NCI-H1694 treated with DMSO at 0.1 percent for 48 hours (cell line): ENCODE measurements at places on chromosomes 1 and 21.
A peak's percentile ranks its signal among the peaks of the same experiment; 100 is the strongest.

DNA sequence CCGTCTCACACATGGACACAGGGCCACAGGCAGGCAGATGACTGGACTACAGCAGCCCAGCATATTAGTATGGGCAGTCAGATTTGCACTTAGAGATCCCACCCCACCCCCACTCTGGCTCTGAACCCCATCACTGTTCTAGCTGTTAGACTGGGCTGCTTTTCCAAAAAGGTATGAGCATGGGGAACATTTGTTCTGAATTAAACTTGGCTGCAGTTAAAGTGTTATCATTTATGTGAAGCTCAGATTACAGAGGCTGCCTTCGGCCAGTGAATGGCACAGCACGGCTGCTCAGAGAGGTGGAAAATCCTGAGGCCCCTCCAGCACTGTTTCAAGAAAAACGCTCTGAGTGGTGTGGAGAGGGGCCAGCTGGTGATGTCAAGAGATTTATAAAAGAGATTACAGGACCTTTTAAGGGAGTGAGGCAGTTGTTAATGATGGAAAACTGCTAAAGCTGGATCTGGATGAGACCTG lies 6.9 kb upstream of the NOS1AP start:
- DNase-seq = peak; percentile 23

DNA sequence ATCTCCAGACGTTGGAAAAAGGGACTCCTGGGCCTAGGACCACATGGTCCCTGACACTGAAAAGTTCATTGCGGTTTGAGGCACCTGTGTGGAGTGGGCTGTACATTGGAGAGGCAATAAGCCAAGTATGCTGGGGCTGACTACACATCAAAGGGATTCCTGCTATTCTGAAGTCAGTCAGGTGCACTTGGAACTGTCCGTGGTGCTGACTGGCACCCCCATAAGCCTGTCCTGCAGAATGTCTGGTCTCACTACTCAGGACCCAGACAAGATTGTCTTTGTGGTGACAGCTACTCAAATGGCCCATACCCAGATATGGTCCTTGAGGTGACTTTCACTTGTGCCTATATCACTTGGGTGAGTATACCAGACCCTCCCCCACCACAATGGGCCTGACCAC lies 150.6 kb downstream of the RWDD3 start:
- DNase-seq = no peak

GRCh38 chr1:104125266-104125665 lies 375.6 kb downstream of the AMY1C start:
- no peak for DNase-seq

DNA sequence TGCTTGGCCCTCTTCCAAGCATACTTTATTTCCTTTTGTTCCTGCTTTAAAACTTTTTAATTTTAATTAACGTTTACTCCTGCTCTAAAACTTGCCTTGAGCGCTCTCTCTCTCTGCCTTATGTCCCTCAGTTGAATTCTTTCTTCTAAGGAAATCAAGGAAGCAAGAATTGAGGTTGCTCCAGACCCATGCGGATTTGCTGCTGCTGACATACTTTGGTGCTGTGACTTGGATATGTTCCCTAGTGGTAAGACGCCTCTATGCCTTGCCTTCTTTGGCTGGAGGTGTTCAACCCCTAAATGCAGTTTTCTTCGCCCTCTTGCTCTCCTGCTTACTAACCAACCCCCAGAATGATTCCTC lies 148.1 kb downstream of the ADSS2 start:
- DNase-seq = no peak

GRCh38 chr1:93350322-93350721 lies 4.6 kb downstream of the DR1 start:
- no peak for DNase-seq

DNA sequence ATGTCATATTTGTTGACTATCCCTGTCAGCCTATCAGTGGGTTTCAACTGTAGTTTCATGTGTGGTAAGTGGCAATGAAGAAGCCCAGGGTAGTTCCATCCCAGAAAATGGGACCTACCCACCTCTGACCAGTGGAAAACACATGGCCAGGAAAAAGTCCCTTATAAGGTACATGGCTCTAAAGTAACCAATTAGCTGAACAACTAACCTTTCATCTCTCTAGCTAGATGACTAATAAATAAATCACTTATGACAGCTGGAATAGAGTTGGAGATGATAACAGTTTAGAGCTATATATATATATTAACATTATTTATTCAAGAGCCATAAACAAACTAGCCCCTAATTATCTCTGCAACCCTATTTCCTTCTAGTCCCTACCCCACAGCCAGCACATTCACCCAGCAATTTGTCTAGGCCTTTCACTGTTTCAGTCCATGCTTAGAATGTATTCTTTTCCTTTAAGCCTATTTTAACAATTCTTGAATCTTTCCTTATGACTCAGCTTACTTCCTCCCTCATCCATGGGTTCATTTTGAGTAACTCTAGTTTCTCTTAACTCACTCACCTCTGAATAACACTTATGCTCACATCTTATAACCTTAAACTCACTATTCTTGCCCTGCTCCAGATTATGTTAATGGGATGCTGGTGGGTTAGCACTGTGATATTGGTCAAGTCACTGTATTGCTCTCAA lies 83.7 kb downstream of the TNFSF18 start:
- no peak for DNase-seq

- no peak for DNase-seq
Observed at GRCh38 chr1:3080053-3080955, 11.3 kb downstream of the PRDM16 start.

DNA sequence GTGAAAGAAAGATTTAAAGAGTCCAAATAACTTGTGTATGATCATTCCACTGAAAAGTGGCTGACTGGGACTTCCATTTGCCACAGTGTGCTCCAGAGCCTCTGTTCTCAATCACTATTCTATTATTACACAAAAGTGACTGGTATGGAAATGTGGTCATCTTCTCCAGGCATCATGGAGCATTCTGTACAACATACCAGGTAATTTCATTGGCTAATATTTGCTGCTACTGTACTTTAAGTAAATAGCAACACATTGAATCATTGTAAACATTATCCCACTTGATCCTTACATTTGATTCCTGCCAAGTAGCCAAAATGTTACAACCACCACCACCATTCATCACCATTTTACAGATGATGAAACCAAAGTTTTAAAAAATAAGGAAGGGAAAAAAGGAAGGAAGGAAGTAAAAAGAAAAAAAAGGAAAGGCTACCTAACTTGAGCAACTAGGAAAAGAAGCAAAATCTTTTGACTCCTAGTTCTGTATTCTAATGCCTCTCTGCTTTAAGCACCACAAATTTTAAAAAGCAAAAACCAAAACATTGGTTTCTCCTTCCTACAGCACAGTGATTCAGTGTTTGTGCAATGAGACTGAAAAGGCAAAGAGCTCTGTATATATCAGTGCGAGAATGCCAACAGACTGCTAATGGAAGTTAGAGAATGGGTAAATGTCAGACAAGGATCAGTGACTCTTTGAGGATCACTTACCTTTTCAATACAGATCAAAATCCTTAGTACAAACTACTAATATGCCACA lies 361.4 kb upstream of the PTBP2 start:
- DNase-seq = no peak

DNA sequence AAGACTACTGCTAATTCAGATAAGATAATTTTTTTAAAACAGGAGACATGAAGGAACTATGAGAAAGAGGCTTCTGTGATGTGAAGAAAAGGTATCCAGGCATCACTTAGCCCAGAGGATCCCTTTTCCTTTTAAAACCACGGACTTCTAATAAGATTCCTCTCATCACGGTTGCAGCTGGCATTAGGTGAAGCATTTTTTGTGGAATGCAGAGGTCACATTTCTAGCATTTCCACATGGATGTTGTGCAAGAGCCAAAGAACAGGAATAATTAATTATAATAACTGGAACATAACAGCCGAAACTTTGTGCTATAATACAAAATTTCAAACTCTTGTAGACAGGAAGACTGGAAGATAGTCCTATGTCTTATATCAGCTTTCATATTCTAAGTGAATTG lies 27.6 kb downstream of the CYP2J2 start:
- no peak for DNase-seq

DNA sequence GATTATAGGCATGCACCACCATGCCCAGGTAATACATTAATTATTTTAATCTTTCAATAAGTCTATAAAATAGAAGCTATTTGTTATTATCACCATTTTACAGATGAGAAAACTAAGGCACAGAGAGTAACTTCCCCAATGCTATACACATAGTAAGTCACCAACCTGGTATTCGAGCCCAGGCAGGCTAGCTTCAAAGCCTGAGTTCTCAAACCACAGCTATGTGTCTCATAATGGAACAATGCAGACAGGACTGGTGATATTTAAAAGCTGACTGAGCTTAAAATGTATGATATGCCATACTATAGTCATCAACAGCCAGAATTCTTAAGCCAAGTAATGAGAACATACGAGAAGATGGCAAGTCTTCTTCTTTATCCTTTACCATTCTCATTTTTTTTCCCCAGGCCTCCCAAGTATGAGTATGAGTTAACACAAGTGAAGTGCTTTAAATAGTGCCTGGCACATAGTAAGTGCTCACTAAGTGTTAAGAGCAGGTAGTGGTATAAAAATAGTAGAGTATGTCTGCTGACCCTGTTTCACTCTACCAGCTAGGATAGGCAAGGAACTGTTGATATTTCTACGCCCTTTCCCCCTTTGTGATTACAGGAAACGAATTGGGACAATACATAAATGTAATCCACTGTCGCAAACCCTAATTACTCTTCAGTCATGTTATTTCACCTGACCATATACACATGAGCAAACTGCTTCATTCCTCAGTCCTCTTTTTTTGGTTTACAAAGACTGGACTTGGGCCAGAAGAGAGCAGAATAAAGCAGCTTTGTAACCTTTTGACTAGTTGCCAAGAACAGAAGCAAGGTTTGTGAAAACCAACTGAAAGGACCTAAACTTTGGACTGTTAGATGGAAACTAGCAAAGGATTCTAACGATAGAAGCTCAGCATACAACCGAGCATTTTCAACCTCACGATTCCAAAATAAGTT lies 9.5 kb downstream of the EYA3 start:
- DNase-seq = no peak

DNA sequence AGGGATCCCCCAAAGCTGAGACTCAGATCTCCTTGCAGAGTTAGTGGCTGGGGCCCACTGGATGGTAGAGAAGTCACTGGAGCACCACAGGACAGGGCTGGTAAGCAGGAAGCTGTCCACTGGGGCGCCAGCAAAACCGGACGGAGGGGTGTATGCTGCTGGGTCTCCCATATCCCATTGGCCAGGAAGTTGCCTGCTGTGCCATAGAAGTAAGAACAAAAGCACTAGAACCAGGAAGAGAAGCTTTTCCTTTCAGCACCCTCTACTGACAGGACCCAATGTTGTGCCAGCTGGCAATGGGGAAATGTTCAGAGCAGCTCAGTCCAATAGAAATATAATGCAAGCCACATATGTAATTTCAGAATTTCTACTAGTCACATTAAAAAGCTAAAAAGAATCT lies 146.6 kb downstream of the SPATA46 start:
- DNase-seq = peak; percentile 23

GRCh38 chr1:94806441-94806871 lies 13.7 kb upstream of the SLC44A3 start:
- DNase-seq = peak; percentile 98

GRCh38 chr1:116949213-116949985 lies 39.7 kb downstream of the PTGFRN start:
- no peak for DNase-seq

- DNase-seq = peak; percentile 16
Observed at GRCh38 chr1:203424861-203425662, 50.5 kb upstream of the PRELP start.

GRCh38 chr1:29240400-29240837 lies 4.1 kb downstream of the PTPRU start:
- DNase-seq = peak; percentile 42

- DNase-seq = no peak
Observed at GRCh38 chr21:42234041-42234440, 15.1 kb downstream of the ABCG1 start.

- DNase-seq = no peak
Observed at GRCh38 chr21:31731056-31731856, 662 bp downstream of the SCAF4 start.

DNA sequence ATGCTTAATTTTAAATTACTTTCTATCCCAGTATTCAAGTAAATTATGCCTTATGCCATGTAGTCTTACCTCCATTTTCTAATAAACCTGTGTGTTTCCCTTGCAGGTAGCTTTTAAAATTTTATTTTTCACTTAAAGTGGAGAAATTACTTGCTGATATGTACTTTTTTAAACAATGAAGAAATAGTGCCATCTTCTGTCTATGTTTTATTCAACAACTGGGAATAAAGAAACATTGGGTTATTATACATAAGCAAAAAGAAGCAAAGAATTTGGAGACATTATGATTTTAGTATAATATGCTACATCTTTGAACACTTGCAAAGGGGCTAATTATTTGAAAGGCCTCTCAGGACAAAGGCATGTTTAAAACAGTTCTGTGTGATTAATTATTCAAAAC lies 1912.9 kb downstream of the MRPL39 start:
- peak; percentile 25 for DNase-seq

DNA sequence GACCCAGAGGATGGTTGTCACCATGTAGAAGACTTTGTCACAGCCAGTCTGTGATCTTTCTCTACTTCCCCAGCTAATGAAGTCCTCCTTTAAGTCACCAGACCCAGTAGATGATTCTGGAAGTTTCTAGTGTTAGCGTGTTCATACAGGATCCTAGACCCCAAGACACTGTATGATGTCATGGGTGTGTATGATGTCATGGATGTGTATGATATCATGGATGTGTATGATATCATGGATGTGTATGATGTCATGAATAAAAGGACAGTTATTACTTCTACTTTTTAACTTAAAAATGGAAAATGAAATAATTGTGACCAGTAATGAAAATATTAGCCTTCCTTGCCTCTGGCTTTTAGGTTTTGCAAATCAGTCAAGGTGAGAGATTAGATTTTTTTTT lies 260.0 kb downstream of the FMN2 start:
- DNase-seq = no peak

GRCh38 chr21:33843216-33843615 lies 72.4 kb downstream of the ATP5PO start:
- DNase-seq = no peak

DNA sequence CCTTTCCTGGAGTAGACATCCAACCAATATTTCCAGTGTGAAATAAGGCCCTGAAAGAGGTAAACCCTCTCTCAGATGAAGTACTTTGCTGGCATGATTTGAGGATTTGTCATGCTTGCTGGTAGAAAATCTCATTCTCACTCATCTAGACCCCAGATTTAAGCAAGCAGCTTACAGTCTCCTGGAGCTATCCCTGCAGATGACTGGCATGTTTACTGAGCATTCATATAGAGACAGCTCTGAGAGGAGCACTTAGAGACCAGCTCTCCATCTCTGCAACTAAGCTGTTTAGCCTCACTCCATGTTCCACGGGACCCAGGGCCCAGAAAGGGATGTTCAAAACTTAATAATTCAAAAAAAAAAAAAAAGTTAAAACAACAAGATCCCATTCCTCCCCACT lies 34.2 kb downstream of the GPR161 start:
- DNase-seq = no peak

GRCh38 chr1:213985209-213986019 lies 2.4 kb upstream of the PROX1 start:
- DNase-seq = no peak

- no peak for DNase-seq
Observed at GRCh38 chr1:45380730-45381129, 40.5 kb upstream of the MUTYH start.

GRCh38 chr1:112718691-112719418 lies 3.7 kb upstream of the PPM1J start:
- DNase-seq = peak; percentile 53
